ENCODE measurements at places on chromosomes 5 and 9.
A peak's percentile ranks its signal among the peaks of the same experiment; 100 is the strongest.

- DNase-seq: no peak
These were observed 91.9 kb upstream of the PTPRD start for GRCh38 chr9:10704720-10705119.

DNA sequence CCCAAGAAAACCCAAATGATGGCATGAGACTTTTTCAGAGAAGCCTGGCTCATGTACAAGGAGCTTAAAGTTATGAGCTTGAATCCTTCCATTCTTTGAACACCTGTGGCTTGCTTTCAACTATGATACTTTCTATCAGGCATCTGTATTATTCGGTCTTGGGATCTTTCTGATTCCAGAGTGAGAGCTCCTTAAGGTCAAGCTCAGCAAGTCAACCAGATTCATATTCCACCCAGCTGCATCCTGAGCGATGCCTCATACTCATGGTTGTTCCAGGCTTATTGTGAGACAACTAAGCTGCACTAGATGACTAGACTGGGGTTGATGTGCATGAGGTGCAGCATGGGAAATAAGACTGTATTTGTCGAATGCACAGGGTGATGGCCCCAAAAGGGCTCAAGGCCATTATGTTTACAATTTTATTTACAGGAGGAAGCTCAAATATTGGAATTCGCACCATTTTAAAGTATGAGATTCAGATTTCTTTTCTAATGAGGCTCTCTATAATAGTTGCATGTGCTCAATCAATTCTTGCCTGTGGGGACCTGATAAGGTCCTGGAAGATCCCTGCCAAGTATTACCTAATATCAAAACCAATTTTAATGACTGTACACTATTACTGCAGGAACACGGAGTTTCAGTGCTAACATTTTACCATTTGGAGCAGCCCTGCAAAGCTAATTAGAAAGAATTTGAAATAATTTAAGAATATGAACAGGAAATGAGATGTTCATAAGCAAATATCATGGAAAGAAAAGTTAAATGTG is 453.8 kb downstream of the SEMA5A start:
- DNase-seq: no peak

- no peak for DNase-seq
These were observed 45.5 kb upstream of the CDC42SE2 start for GRCh38 chr5:131218392-131218791.

DNA sequence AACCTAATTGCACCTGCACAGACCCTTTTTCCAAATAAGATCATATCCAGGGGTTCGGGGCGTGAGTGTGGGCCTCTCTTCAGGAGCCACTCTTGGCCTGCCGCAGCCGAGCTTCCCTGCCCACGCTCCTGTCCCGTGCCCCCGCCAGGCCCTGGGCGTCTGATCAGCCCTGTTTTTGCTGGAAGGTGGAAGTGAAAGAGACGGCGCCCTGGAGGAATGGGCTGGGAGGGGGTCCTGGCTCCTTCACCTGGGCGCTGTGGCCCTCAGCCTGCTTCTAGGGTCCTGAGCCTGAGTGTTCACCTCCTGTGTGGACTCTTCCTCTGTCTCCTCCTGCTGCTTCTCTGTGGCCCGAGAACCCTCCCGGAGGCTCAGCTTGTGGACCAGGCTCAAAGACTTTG is 11.2 kb upstream of the COL5A1 start:
- DNase-seq: peak; percentile 6

- DNase-seq: no peak
These were observed 78.7 kb upstream of the TYRP1 start for GRCh38 chr9:12614488-12614887.

GRCh38 chr9:124505901-124506346 is 1.3 kb downstream of the NR5A1 start:
- no peak for DNase-seq

GRCh38 chr9:107018861-107019545 is 156.0 kb downstream of the ZNF462 start:
- no peak for DNase-seq

DNA sequence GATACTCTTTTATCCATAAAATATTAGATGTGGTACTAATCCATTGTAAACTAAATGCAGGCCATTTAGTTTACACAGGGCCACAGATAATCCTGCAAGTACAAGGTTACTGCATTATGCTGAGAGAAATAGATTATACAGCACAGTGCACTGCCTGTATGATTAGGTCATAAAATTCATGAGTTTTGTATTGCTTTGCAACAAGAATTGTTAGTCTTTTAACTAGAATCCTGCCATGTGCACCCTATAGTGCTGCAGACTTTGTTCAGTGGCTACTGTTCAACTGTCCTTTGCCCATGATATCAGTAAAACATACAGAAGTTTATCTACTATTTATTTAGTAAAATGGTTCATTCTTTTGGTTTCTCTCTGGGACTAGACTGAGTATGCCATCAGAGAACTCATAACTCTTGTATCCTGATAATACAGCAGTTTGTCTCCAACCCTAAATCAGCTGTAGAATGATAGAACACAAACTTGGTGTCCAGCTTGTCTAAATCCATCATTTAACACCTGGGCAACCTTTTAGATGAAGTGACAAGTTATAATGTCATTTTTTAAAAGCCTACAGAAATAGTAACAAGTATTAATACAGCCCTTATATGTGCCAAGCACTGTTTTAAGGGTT is 291.2 kb downstream of the TMEM167A start:
- DNase-seq: no peak

GRCh38 chr5:166562246-166562645 is 1729.2 kb upstream of the WWC1 start:
- DNase-seq: no peak

GRCh38 chr9:94082956-94083355 is 1.3 kb upstream of the PTPDC1 start:
- DNase-seq: no peak

GRCh38 chr5:139982157-139982974 is 60.7 kb downstream of the NRG2 start:
- DNase-seq: no peak

- DNase-seq: no peak
These were observed 266.1 kb downstream of the EDIL3 start for GRCh38 chr5:84118551-84118950.

GRCh38 chr5:173399851-173400250 is 71.6 kb upstream of the STC2 start:
- DNase-seq: no peak

DNA sequence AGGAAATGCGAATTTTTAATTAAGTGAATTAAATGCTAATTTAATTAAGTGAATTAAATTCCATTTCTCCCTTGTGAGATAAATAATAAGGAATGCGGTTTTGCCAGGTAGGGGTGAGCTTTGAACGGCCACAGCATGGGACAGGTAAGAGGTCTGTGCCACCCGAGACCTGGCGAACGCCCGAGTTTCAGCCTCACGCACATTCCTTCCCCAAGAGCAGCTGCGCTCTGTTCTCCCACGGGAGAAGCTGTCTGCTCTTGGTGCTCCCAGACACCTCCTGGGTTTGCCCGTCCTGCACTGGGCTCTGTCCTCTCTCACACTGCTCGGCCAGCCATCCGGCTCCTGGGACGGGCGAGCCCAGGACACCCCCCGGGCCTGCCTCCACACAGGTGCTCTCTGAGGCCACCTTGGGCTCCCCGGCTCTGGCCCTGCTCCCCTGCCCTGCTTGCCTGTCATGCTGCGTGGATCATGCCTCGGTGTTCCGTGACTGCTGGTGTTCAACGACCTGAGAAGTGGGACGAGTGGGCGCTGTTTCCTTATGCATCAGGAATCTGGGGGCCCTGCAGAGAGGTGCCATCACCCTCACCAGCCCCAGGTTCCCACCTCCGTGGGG is 13.7 kb upstream of the CAMSAP1 start:
- no peak for DNase-seq
